ENCODE measurements at places on chromosomes 4 and X.
A peak's percentile ranks its signal among the peaks of the same experiment; 100 is the strongest.

DNA sequence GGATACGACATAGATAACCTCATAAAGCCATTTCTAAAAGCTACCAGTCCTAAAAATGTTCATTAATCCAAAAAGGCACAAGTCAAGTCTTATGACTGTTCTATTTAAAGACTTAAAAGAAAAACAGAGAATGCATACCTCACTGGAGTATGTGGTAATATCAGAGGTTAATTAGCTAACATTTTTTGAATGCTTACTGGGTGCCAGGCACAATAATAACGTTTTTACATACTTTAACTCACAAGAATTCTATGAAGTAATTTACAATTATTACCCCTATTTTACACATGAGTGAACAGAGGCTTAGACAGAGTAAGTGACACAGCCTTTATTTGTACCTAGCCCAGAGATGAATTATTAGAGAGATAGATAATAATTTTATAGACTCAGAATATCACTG is 207.5 kb downstream of the PDGFC start:
- no peak for DNase-seq

DNA sequence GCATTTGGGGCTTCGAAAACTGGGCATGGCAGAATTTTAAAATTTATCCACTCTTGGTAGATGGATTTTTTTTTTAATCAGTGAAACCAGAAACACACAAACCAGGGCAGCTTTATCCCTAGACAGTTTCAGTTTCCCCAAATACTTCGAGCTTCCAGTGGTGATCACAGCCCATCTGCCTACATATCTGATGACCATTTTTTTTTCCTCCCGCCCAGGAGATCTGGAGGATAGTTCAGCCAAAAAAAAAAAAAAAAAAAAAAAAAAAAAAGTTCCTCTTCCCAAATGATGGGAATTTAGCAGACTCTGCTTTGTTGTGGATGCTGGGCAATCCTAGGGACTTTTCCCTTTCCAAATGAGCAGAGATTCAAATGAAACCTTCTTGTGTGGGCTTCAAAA is 1.0 kb upstream of the TBC1D9 start:
- no peak for DNase-seq

DNA sequence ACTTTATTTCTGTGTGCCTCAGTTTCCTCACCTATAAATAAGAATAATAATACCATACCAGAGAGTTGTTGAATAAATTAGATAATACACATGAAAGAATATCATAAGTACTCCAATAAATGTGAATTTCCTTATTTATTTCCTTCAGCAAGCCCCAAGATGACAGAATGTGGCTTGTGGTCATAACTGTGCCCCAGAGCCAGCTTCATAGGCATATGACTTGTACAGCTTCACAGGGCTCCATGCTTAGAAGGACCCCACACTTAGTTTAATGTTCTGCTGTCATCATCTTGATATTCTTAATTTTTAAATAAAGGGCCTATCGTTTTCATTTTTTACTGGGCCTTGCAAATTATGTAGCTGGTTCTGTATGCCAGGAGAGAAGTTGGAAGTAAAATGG is 25.3 kb downstream of the VSIG4 start:
- DNase-seq = no peak

DNA sequence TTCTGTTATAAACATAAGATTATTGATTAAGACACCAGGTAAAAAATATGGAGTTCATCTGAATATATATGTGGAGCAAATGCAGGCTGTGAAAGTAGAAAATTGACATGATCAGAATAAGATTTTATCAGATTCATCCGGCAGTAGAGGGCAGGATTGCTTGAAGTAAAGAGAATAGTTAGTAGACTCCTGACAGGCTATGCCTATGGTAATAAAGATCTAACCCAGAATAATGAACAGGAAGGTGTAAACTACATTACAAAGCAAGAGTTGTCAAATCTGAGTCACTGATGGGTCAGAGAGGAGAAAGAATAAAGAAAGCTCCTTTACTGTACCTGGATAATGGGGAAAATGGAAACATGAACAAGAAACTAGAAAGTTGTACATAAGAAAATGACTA is 20.8 kb upstream of the TMEM184C start:
- DNase-seq = no peak

GRCh38 chr4:48853604-48854394 is 22.9 kb downstream of the OCIAD1 start:
- no peak for DNase-seq

GRCh38 chrX:108740299-108740774 is 4.0 kb upstream of the IRS4 start:
- DNase-seq = no peak

DNA sequence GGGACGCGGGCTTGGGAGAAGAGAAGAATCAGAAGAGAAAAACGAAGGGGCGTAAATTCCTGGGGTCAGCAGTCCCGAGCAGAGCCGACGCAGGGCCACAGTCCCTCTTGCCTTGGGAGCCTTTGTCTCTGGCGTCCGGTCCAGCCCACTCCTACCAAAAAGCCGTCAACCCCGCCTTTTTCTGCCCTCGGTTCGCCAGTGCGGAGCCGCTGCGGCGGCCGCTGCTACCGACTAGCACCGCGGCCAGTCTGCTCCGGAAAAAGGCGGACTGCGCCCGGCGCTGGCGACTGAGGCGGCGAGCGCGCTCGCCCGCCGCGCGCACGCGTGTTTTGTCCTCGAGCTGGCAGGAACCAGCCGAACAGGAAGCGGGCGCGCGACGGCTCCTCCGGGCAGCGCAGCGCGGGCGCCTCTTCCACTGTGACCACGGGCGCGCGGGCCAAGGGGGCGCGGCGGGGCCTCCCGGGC is 502 bp downstream of the HNRNPDL start:
- peak; percentile 79 for DNase-seq

Measured in CD4-positive, alpha-beta T cell treated with Interleukin-10 for 1 hour (primary cell).